Naive B cell (primary cell): ENCODE measurements at places on chromosomes 3 and 15. TPM values are rescaled to one million over a fixed set of nuclear protein-coding genes. Genes with fewer than 3 reads are reported as not detected.

- DNase-seq, result no peak
- no peak overlapping the region for H3K27ac ChIP-seq
- no peaks in the 10 kb centered on the region for H3K27me3 ChIP-seq
- H3K4me3 ChIP-seq, result no peak overlapping the region
Measured at GRCh38 chr3:181103605-181104004, 114.1 kb upstream of the DNAJC19 start.

- peaks cover 9% of the 10 kb centered on the region for H3K4me1 ChIP-seq
- no peak for DNase-seq
- no peak overlapping the region for H3K27ac ChIP-seq
- peaks cover 6% of the 10 kb centered on the region for H3K36me3 ChIP-seq
Measured at GRCh38 chr3:153246331-153246730, 84.3 kb downstream of the RAP2B start.

GRCh38 chr3:151553888-151554287 is 93.0 kb upstream of the IGSF10 start:
- no peak overlapping the region for H3K27ac ChIP-seq
- no peak overlapping the region for H3K4me3 ChIP-seq
- H3K36me3 ChIP-seq, result no peaks in the 10 kb centered on the region
- H3K27me3 ChIP-seq, result peaks cover 6% of the 10 kb centered on the region

The CERS3 gene
- polyA plus RNA-seq, result not detected

The FETUB gene
- polyA plus RNA-seq, result not detected

DNA sequence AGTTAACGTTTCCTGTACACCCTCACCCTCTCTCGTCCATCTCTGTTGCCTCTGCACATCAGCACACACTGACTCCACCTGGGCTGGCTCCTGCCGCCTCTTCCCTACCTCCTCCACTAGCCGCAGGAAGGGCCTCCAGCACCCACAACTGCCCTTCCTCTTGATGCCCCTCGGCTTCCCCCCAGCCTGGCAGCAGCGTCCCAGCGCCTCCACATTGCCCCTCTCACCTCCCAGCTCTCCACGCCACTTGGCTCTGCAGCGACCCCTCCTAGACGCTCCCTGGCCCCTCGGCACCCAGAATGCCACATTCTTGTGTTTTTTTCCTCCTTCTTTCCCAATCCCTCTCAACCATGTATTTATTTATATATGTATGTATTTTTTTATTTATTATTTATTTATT is 73.6 kb downstream of the ST8SIA2 start:
- DNase-seq, result no peak
- H3K27me3 ChIP-seq, result no peaks in the 10 kb centered on the region
- no peak overlapping the region for H3K4me3 ChIP-seq
- no peaks in the 10 kb centered on the region for H3K4me1 ChIP-seq
- no peaks in the 10 kb centered on the region for H3K36me3 ChIP-seq

DNA sequence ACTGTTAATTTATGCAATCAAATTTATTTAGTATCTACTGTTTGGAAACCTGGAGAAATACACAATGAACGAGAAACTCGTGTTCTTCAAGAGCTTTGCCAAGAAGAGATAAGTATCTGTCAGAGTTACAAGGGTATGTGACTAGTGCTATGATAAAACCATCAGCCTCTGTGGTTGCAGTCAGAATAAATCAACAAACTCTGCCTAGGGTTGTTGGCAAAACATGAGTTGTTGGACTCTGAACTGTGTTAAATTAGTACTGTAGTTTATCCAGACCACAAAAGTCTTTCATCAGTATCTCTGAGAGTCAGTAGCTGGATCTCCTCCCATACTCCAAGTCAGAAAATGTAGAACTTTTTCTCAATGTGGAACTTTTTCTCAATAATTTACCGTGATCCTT is 918.4 kb downstream of the NAALADL2 start:
- H3K27ac ChIP-seq, result no peak overlapping the region
- no peak for DNase-seq
- no peaks in the 10 kb centered on the region for H3K27me3 ChIP-seq

The PBRM1 gene
- polyA plus RNA-seq, result 91.4 TPM

DNA sequence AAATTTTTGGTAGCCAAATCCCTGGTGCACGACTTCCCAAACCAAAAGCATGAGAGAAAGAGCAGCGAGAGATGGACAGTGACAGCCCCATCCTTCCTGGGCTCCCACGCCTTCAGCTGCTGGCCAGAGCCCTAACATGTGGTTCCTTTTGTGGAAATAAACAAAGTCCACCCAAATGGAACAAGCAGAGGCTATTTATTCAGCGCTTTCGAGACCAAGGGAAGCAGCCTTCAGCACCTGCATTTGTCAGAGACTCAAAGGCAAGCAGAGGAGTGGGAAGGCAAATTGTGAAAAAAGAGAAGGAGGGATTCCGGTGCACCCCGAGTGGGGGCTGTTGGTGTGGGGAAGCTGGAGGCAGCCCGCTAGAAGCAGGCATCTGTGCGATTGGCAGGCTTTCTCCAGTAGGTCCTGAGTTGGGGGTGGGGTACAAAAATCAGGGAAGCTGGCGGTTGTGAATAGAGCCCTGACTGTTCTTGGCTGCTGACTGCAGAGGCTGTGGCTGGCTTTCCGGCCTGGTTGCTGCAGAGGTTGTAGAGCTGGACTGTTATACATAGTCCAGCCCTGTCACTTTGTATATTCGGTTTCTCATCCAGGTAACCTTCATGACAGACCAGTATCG is 427.2 kb downstream of the OCA2 start:
- no peak overlapping the region for H3K4me3 ChIP-seq
- no peaks in the 10 kb centered on the region for H3K27me3 ChIP-seq
- DNase-seq, result no peak
- no peaks in the 10 kb centered on the region for H3K36me3 ChIP-seq
- no peaks in the 10 kb centered on the region for H3K4me1 ChIP-seq

The AMT gene
- 1.00 TPM for polyA plus RNA-seq

DNA sequence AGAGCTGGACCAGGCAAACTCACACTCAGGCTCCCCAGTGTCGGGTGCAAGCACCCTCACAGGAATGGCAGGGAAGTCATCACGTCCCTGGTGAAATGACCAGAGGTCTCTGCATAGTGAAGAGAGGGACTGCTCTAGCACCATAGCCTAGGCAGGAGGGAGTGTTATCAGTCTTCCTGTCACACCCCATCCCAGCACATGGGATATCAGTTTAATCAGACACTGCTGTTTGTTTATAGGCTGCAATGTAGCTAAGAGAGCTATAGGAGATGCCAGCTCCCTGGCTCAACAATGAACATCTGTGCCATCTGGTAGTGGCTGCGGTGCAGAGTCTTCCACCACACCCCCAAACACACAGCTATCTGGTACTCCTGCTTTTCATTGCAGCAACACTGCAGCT is 776.6 kb downstream of the ZNF385D start:
- H3K36me3 ChIP-seq, result no peaks in the 10 kb centered on the region
- H3K4me1 ChIP-seq, result no peaks in the 10 kb centered on the region
- no peak overlapping the region for H3K4me3 ChIP-seq
- no peak overlapping the region for H3K27ac ChIP-seq

GRCh38 chr3:184524981-184525336 is 36.6 kb upstream of the EPHB3 start:
- H3K4me3 ChIP-seq, result peak overlapping the region; percentile 89
- peaks cover 14% of the 10 kb centered on the region for H3K4me1 ChIP-seq
- no peak for DNase-seq
- no peaks in the 10 kb centered on the region for H3K36me3 ChIP-seq
- H3K27me3 ChIP-seq, result peaks cover 65% of the 10 kb centered on the region

DNA sequence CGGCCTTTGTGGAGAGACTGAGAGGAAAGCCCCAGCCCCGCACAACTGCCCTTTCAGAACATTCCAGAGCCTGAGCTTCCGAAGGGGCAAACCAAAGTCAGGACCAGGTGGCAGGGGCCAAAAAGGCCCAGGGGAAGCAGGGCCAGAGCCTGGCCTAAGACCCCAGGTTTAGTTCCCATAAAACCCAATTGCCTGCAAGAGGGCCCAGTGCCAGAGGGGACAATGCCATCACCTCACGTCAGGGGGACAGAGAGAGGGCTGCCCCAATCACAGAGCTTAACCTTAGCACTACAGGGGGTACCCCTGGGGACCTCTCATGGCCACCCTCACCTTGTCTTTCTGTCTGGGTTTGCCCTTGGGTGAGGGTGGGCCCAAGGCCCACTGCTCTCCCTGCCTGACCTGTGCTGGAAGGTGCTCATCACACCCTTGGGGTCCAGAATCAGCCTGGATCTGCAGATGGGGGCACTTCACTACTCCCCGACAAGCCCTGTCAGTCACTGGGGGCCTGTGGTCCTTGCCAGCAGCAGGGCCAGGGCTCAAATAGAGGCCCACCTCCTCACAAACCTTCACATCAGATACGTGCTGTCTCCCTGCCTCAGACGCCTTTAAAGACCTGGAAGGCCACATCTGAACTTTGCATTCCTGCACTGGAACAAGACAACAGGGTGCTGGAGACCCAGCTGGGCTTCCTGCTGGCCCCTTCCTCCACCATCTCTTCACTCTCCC is 3.8 kb downstream of the CALML4 start:
- no peaks in the 10 kb centered on the region for H3K36me3 ChIP-seq
- peaks cover 5% of the 10 kb centered on the region for H3K4me1 ChIP-seq
- no peaks in the 10 kb centered on the region for H3K27me3 ChIP-seq
- no peak for DNase-seq

The ACKR4 gene
- polyA plus RNA-seq, result not detected
